ENCODE measurements at places on chromosomes 3 and 15.
A peak's percentile ranks its signal among the peaks of the same experiment; 100 is the strongest.

- no peak for DNase-seq
These were observed 796.5 kb downstream of the GRM7 start for GRCh38 chr3:7657214-7658112.

- no peak for DNase-seq
These were observed 145.8 kb downstream of the LPP start for GRCh38 chr3:188299708-188300107.

DNA sequence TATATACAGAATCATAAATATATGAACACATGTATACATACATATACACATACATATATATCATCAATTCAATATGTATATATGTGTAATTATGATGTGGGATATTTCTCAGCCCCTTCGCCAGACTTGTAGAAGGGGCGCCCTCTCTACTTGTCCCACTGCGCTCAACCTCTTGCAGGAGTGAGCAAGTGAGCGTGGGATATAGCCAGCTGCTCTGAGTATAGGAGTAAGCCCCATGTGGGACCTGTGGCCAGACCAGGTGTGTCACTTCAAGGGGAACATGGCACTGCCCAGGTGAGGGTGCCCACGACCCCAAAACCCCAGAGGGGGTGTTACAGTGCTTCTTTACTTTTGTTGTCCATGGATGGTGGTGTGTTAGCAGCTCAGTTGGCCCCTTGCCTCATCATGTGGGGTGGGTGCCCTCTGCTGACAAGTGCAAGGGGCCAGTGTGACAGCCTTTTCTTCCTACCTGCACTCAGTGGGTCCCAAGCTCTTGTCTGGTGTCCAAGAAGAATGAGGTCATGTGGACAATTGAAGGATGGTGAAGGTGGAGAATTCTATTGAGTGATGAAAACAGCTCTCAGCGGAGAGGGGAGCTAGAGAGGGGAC, 304.1 kb downstream of the UNC13C start:
- DNase-seq, result no peak

GRCh38 chr3:169387751-169388696, 275.5 kb downstream of the MECOM start:
- DNase-seq, result no peak

DNA sequence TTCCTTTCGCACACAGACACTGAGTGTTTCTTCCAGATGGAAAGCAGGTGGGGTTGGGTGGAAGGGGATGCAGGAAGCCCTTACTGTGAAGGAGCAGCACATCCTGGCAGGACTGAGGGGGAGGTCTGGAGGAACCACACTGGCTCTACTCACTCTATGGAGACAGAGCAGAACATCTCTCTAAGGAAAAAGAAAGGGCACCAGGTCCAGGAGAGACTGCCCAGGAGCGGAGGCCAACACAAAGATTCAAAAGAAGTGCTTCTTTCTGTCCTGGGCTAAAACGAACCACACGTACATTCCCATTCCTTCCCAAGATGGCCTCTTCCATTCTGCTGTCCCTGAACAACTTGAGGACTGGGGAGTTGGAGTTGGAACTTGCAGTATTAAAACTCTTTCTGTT, 13.8 kb upstream of the VIPR1 start:
- DNase-seq, result no peak

DNA sequence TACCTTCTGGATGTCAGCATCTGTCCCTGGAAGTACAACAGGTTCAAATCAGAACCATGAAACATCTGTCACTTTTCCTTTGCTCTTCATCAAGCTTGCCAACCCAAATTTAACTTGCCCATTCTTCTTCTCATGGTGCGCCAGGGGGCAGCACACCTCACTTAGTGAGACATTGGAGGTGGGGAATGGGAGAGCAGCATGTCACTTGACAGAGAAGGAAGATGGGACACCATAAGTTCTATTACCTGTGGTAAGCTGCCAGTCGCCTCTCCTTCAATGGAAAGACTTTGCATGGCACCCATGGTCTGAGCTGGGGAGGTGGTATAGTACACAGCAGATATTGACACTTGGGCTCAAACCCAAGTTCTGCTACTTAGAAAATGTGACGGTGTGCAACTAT, 2.9 kb downstream of the SCN5A start:
- DNase-seq, result peak; percentile 8

DNA sequence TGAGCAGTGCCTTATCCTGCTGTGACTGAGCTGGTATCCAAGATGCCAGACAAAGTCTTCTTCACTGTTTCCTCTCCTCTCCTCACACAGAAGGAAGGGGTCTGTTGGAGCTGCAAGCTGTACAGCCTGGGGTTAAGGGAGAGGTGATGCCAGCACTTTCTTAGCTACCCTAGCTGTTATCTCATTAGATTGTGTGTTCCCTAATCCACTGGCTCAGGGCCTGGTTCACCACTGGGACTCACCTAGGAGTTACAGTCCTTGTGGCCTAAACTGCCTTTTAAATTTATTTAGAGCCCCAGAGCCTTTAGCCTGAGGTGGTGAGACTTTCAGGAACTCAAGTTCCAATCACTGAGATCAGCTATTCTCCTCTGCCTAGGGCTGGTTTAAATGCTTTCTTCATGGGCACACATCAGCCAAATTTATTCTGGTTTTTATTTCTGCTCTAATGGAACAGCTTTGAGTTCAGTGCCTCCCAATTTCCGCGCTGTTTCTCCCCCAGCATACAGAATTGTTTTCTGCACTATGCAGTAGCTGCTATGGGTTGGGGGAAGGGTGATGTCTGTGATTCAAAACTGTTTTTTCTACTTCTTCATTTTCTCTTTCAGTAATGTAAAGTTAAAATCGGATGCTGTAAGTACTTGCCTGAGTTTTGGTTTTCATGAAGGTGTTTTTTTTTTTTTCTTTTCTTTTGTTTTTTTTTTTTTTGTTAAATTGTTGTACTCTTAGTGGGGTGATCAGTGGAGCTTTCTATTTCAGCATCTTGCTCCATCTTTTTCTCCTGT, 198.8 kb downstream of the DOCK3 start:
- no peak for DNase-seq

DNA sequence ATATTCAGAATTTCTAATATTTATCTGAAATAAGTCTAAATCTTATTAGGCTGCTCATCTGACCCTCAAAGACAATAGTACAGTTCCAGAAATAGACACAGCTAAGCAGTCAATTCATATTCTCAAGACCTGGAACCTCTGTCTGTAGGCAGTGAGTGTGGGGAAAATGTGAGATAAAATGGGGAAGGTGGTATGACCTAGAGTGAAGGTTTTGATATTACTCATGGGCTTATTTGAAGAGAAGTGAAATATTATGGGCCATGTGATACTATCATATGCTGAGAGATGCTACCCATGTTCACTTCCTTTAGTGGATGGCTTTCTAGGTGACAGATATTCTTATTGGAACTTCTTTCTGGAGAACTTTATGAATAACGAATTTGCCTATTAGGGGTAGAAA, 33.5 kb downstream of the TGFBR2 start:
- no peak for DNase-seq

DNA sequence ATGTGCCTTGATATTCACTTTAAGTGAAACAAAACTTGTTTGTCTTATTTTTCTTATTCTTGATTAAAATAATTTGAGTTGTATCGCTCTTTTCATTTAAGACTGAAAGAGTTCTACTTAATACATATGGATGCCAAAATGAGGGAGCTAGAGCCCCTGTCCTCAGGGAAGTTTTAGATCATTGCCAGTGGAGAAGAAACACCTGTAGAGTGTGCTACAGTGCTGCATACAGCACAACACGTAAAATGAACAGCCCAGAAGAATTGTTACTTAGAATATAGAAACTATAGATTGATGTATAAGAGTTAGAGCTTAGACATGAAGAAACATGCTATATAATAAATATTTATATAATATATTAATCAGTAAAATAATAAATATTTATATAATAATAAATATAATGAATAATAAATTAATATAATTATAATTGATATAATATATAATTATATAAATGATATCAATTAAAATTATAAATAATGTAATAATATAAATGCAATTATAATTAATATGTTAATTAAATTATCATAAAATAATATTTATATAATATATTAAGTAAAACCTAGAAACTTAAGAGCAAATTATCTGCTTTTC, 1234.7 kb downstream of the ROBO2 start:
- DNase-seq, result no peak
